ENCODE measurements at places on chromosomes 6 and 20.

- no peak for DNase-seq
Measured at GRCh38 chr6:154580397-154581135, 70.1 kb upstream of the CNKSR3 start.

DNA sequence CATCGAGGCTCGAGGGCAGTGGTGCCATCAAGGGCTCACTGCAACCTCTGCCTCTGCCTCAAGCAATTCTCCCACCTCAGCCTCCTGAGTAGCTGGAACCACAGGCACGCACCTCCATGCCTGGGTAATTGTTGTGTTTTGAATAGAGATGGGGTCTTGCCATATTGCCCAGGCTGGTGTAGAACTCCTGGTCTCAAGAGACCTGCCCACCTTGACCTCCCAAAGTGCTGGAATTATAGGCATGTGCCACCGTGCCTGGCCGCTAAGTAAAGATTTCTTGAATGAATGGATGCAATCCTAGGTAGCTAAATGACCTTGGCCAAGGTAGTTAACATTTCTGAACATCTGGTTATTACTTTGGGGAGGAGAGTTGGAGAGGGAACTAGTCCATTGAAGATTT, 7.4 kb downstream of the SCAF8 start:
- no peak for DNase-seq

DNA sequence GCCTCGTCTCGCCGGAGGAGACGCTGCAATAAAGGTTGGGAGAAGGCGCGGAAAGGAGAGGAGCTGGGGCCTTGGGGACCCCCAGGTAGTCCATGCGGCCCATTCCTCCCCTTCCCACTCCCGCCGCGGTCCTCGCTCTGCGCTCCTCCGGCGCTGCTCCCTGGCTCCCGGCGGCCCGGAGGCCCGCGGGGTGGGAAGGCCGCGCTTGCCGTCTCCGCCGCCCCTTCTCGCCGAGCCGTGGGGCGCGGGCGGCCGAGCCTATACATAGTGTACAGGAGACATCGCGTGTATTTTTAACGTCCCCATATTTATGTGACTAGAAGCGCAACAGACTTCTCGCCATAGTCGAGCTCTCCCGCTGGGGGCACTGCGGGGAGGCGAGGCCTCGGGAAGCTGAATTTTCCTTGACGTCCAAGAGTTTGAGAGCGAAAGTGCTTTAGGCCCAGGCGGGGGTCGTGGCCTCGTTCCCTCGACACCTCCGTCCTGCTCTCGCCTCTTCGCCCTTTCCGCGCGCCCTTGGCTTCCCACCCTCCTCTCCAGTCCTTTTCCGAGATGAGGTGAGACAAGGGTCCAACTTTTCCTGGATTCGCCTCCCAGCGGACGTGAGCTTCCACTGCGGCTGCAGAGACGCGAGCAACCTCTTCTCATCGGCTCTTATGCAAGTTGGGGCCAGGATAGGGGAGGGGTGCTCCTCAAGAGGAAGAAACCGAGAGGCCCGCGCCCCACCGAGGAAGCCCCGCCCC, 29.0 kb downstream of the SLC12A5 start:
- no peak for DNase-seq

DNA sequence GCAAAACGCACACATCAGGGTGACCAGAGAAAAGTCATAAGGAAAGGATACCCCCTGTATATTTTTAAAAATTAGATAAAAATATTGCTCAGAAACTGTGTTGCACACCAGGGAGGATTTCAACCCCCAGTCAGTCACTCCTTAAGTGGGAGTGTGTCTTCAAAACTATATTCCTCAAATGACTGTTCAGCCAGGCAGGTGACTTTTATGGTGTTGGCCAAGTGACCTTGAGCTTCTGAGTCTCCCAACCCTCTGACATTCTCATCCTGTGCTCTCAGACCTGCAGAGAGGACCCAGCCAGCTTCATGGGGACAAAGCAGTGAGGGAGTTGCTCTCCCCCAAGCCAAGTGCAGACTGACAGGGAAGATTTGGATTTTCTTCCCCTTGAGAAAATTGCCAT, 311.9 kb upstream of the JARID2 start:
- DNase-seq = no peak

- DNase-seq = no peak
Measured at GRCh38 chr6:70312165-70312745, 9.4 kb upstream of the COL9A1 start.

DNA sequence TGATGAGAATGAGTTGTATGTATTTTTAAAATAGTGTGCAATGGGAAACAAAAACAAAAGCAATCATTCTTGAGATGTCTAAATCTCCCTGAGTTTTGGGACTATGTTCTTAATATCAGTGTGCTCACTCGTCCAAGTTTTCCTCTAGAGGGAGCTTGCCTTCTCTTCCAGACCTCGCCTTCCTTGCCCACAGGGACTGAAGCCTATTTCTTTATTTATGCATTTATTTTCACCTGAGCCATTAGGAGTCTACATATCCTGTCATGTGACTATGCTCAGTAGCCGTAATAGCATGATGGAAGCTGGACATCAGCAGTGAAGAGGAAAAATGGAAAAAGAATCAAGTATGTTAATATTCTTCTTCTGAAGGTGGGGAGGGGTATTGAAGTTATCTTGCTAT, 131.2 kb downstream of the SH3BGRL2 start:
- DNase-seq = no peak

DNA sequence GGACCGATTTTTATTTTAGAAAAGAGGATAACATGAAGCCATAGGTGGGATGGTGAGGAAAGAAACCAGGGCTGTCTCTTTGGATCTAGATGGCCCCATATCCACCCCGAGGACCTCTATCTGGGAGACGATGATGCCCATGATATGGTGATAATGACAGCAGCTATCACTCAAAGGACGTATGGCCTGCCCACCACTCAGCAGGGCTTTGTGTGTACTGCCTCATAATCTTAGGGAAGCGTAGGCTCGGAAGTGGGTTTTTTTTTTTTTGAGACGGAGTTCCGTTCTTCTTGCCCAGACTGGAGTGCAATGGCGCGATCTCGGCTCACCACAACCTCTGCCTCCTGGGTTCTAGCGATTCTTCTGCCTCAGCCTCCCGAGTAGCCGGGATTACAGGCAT, 8.2 kb upstream of the TAF8 start:
- DNase-seq = no peak

GRCh38 chr20:40813029-40813431, 124.0 kb upstream of the MAFB start:
- DNase-seq = no peak

- no peak for DNase-seq
Measured at GRCh38 chr20:2382833-2383232, 2.1 kb downstream of the TGM6 start.

GRCh38 chr6:46138281-46138680, 8.5 kb downstream of the ENPP4 start:
- DNase-seq = no peak

DNA sequence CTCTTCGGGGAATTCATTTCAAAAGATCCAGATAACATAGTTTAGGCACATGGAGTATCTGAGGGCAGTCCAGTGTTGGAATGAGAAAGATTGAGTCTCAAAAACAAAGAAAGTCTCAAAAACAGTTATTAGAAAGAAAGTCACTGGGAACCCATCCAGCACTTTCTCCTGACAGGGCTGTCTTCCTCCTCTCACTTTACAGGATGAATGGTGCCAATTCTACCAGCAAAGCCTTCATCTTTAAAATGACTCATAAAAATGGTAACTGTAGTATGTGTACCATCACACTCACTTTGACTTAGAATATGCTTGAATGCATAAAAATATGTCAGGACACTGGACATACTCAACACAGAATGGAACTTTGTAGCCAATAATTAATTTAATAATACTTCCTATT, 71.3 kb downstream of the SLC22A3 start:
- DNase-seq = no peak

- DNase-seq = no peak
Measured at GRCh38 chr20:12270863-12271262, 353.2 kb downstream of the BTBD3 start.

DNA sequence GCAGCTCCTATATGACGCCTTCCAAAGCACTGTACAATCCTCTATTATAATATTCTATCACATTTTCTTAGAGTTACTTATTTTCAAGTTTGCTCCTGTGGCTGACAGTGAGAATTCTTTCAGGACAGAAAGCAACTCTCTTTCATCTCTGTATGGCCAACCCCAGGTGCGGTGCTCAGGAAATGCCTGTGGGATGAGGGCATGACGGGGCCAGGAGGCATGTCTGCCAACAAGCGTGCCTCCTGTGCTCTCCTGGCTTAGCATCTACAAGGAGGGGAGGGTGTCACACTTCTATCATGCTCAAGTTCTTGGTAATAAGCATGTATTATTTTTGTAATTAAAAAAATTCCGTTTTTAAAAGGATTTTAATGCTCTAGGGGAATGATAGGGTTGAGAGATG, 11.4 kb downstream of the MRPL14 start:
- no peak for DNase-seq

- no peak for DNase-seq
Measured at GRCh38 chr20:59040667-59041066, 1.9 kb downstream of the PRELID3B start.

- DNase-seq = no peak
Measured at GRCh38 chr20:58028123-58028522, 200.3 kb downstream of the ANKRD60 start.

- DNase-seq = no peak
Measured at GRCh38 chr6:4973415-4973814, 30.4 kb downstream of the RPP40 start.

GRCh38 chr6:90846824-90847223, 260.0 kb upstream of the MAP3K7 start:
- DNase-seq = no peak

DNA sequence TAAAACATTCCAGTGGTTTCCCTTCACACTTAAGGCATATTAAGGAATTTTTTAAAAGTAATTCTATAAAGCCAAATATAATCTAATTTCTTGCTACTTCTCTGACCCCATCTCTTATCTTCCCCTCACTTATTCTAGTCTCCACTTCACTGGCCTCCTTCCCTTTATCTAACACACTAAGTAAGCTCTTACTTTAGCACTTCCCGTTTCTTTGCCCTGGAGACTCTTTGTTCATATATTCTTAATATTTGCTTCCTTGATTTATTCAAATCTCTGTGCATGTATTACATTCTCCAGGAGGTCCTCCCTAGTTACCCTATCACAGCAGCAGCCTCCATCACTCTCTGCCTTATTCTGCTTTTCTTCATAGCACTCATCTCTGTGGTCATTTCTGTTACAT, 20.3 kb downstream of the GTPBP2 start:
- no peak for DNase-seq

GRCh38 chr6:7468382-7469081, 72.9 kb upstream of the DSP start:
- peak; percentile 35 for DNase-seq

DNA sequence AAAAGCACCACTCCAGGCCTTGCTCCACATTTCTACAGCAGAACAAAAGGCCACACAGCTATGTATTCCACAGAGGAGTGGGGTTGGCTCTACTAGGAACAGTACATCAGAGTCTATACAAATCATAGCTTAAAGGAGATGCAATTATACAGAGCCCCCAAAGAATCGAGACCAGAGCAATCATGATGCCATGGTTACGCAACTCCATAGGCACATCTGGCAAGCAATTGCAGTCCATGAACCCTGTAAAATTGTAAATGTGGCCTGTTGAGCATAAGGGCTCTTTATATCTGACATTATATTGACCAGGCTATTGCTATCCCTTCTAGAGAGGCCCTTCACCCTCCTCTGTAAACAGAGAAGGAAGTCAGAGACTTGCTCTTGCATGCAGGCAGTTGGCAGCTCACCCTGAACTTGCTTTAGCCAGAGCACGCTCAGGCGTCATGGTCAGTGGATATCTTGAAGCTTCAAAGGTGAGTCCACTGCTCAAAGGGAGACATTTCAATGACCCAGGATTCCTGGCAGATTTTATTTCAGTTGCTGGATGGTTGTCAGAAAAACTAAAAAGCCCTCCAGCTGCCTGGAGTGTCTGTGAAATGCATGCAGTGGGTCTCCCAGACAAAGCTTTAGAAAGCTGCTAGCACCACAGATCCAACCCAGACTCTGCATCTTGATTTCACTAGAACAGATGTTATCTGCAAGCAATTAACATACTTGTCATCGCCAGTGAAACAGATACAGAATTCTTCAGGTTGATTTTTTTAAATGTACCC, 357.2 kb downstream of the CENPW start:
- DNase-seq = no peak

GRCh38 chr20:48556956-48557355, 270.8 kb downstream of the PREX1 start:
- DNase-seq = no peak

DNA sequence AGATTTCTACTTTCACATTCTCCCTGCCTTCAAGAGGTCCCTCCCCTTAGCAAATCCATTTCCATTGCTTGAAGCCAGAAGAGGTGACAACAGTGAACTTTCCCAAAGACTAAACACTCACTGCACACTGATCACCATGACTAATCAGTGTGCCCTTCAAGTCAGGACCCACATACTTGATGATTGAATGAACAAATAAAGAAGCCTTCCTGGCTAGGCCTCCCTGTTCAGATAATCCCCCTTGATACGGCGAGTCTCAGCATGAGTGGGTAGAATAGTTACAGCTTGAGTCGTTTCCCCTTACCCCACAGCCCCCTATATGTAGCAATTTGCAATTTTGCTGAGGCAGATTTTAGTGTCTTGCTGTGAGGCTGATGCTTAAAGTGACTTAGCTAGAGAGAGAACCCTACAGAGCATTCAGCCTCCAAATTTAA, 102.2 kb downstream of the UNC5CL start:
- DNase-seq = no peak

DNA sequence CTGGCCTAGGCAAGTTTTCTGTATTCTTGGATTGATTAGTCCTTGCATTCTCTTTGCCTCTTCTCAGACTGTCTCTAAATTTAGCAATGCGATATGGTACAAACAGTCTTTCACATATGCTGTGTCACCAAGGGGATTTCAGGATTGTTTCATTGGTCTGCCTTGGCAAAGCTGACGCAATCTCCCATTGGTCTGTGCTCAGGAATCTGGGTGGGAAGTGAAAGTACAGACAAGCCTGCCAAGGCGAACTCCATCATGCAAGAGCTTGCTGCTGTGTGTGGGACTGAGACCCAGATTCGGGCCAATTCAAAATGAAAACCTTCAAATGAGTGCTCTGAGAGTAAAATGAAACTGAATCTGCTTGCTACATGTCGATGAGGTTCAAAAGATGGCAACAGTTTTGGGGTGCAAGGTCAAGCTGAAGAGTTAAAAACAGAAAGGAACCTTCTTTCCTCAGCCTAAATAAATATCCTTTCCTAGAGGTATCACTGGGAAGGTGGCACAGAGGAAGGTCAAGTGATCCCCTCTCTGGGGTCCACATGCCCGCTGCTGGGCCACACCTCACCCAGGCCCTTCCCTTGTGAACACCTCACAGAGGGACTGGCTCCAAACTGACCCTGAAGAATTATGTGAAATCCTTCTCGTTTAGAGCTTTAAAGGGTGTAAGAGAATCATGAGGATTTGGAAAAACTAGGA, 198.8 kb upstream of the PREP start:
- no peak for DNase-seq

DNA sequence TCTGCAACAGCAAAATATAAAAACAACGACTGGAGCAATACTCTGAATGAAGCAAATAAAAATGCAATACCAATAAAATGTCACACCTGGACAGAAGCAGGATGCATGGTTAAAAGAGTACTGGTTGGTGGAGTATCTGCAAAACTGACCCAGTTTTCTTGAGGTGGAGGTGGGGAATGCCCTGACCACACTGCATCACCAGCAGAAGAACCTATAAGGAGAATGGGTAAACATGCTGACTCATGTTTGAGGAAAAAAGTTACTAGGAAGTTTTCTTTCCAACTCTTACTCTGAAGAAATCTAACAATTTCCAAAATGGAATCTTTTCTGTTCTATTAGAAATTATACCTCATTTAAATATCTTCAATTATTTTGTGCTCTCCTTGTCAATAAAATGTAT, 43.6 kb downstream of the REPS1 start:
- no peak for DNase-seq

- DNase-seq = no peak
Measured at GRCh38 chr20:1417790-1418189, 24.9 kb upstream of the FKBP1A start.

Data from D721Med (cell line).